ENCODE measurements at places on chromosomes 6 and 20. TPM values are rescaled to one million over a fixed set of nuclear protein-coding genes. Genes with fewer than 3 reads are reported as not detected.

DNA sequence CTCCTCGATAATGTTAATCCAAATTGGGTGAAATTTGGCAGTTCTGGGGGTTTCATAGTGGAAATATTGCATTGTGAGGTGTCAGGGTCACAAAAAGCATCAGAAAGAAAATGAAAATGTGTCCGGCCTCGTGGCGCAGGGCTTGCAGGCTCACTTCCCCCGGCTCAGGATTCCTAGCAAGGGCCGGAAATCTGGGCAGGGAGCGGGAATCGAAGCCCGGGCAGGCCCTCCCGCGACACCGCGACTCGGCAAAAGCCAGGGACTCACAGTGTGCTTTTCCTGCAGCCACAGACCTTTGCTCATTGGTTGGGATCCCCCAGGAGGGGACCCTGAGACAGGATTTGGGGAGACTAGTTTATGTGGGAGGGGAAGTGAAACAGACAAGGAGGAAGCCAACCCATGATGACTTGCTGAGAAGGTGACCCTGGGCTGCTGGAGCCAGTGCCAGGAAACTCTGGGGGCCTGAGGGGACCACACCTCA lies 847 bp upstream of the CD93 start:
- peak overlapping the region; percentile 89 for H3K27ac ChIP-seq
- H3K27me3 ChIP-seq, result peaks cover 7% of the 10 kb centered on the region
- DNase-seq, result no peak
- H3K36me3 ChIP-seq, result peaks cover 4% of the 10 kb centered on the region
- no peak overlapping the region for H3K4me3 ChIP-seq
- H3K4me1 ChIP-seq, result peaks cover 37% of the 10 kb centered on the region

The TGM3 gene
- total RNA-seq, result not detected

DNA sequence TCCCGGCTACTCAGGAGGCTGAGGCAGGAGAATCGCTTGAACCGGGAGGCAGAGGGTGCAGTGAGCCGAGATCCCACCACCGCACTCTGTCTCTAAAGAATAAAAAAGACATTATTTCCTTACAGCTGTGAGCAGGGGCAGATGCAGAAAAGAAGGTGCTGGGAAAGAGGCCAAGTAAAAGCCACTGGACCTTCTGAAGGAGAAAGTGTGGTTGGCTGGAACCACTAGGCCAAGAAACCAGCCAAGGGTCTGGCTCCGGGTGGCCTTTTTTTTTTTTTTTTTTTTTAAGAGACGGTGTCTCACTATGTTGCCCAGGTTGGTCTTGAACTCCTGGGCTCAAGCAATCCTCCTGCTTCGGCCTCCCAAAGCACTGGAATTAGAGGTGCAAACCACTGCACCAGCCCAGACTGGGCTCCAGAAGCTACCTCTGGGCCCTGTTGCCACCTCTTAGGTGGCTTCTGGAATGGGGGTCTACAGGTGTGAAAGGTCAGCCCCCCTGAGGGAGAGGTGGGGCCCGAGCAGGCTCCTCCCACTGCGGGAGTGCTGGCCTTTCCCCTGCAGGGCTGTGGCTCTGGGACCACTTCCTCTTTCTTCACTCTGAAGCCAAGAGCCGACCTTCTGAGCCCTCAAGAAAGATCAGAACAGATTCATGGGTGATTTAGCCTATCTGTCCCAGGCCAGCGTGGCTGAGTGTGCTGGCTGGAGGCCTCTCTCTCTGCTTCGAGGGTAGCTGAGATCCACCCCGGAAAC lies at the start of gene FGD2:
FGD2 (plus strand) TSS at position 595 of the 750 bp plus-strand sequence. CDS start 163 bp downstream, outside the sequence.
- H3K36me3 ChIP-seq, result no peaks in the 10 kb centered on the region
- no peaks in the 10 kb centered on the region for H3K4me1 ChIP-seq
- no peak for DNase-seq

DNA sequence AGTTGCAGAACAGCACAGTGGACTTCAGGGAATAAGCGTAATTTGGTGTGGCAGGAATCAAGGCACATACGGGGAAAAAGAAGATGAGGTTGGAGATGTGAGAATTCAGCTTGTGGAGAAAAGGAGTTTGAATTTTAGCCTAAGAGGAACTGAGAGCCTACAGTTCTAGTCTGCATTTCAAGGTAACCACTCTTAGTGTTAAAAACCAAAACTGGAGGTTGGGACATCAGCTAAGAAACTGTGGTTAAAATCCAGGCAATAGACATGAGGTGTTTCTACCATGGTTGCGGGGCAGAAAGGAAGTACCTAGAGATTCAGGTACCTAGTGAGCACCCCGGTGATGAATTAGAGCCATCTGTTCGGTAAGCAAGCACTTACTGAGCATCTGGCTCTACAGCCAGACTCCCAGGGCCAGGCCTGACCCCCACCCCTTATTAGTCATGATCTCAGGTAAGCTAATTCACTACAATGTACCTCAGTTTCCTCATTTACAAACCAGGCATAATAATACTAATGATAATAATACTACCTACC lies 44.4 kb downstream of the FAXC start:
- no peak overlapping the region for H3K4me3 ChIP-seq
- H3K27ac ChIP-seq, result no peak overlapping the region
- no peak for DNase-seq
- H3K27me3 ChIP-seq, result peaks cover under 1% of the 10 kb centered on the region

- no peak overlapping the region for H3K27ac ChIP-seq
- H3K4me3 ChIP-seq, result no peak overlapping the region
- H3K36me3 ChIP-seq, result peaks cover 21% of the 10 kb centered on the region
- H3K27me3 ChIP-seq, result peaks cover 3% of the 10 kb centered on the region
- H3K4me1 ChIP-seq, result peaks cover 8% of the 10 kb centered on the region
Observed at GRCh38 chr6:158416883-158417759, 104.9 kb downstream of the TULP4 start.

Measured in endothelial cell (in vitro differentiated cells).